ENCODE measurements at places on chromosomes 12 and 14. TPM values are rescaled to one million over a fixed set of nuclear protein-coding genes. Genes with fewer than 3 reads are reported as not detected.

- DNase-seq, result no peak
Observed at GRCh38 chr12:106647793-106648514, 65.2 kb downstream of the RFX4 start.

GRCh38 chr12:90858252-90858651 lies 96.7 kb downstream of the CCER1 start:
- no peak for DNase-seq

DNA sequence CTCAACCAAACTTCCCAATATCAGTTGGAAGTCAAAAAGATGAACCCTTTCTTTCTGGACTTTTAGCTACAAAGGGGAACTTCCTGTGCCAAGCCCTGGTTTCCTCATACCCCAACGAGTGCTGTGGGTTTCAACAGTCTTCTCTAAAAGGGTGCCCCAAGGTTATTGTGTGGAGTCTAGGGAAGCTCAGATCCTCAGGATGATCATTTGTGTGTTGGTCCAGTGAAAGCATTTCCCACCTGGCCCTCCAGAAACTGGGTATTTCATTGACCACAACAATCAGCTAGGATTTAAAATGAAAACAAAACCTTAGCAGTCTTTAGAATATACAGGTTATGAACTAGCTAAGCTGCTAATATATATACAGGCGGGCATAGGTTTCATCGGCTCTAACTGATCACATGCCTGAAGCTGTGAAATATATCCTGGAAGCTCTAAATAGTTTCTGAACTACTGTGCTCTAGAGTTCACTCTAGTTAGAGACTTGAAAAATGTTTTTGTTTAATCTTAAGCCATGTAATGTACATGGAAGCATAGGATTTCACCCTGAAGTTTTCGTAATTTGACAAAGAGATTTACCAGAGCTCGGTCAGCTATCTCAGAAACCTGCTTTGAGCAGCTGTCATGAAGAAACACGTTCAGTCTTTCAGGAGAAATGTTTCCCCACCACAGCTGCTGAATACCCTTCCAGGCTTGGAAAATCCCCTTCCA lies 29.6 kb downstream of the P2RX4 start:
- DNase-seq, result no peak

Gene FOXN4
- not detected for polyA plus RNA-seq

DNA sequence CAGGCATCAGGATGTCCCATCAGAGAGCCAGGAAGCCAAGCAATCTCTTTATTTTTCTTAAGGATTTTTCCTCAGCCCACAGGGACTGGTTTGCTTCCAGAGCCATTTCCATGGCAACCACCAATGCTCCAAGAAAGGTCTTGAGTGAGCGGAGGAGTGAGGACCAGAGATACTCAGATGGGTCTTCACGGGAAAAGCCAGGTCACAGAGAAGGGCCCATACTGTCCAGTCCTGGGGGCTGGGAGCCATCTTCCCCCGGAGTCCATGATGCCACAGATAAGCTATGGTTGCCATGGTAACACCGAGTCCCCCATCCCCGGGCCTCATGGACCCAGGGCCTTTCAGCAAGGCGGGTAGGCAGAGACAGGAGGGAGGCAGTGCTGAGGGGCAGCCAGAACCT lies 28.6 kb downstream of the CMKLR1 start:
- DNase-seq, result no peak

DNA sequence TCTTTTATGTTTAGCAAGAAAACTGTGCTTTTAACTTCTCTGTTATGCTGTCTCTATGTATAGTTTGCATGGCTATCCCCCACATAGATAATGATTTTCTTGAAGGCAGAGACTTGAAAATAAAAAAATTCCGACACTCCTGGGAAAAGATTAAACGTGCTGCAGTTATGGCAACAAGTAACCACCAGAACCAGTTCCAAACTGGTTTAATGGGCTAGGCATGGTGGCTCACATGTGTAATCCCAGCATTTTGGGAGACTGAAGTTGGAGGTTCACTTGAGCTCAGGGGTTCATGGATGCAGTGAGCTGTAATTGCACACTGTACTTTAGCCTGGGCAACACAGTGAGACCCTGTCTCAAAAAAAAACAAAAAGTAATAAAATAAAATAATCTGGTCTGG lies 15.1 kb upstream of the CAPRIN2 start:
- DNase-seq, result no peak

Gene MYF5
- not detected for polyA plus RNA-seq

Measured in naive thymus-derived CD8-positive, alpha-beta T cell (primary cell).